ENCODE measurements at places on chromosomes 1 and 21.

DNA sequence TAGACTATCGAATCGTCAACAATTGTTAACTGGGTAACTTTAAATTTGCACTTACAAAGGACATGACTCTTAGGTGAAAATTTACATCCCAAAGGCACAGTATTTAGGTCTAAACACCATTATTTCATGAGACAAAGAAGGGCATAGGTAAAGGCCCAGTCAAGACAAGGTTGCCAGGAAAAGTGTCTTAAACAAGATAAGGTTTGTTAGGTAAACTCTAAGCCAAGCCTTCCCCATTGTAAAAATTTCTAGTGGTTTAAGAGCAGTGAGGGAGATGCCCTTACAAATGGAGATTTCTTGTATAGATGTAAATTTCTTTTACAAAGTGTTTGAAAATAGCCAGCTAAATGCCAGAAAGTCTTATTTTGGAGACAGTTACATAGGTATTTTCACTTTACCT, 36.9 kb upstream of the FNBP1L start:
- no peak for DNase-seq

- DNase-seq = no peak
Observed at GRCh38 chr1:248696261-248696660, 6.3 kb downstream of the OR14I1 start.

GRCh38 chr1:5891137-5891536, 101.1 kb downstream of the NPHP4 start:
- DNase-seq = no peak

DNA sequence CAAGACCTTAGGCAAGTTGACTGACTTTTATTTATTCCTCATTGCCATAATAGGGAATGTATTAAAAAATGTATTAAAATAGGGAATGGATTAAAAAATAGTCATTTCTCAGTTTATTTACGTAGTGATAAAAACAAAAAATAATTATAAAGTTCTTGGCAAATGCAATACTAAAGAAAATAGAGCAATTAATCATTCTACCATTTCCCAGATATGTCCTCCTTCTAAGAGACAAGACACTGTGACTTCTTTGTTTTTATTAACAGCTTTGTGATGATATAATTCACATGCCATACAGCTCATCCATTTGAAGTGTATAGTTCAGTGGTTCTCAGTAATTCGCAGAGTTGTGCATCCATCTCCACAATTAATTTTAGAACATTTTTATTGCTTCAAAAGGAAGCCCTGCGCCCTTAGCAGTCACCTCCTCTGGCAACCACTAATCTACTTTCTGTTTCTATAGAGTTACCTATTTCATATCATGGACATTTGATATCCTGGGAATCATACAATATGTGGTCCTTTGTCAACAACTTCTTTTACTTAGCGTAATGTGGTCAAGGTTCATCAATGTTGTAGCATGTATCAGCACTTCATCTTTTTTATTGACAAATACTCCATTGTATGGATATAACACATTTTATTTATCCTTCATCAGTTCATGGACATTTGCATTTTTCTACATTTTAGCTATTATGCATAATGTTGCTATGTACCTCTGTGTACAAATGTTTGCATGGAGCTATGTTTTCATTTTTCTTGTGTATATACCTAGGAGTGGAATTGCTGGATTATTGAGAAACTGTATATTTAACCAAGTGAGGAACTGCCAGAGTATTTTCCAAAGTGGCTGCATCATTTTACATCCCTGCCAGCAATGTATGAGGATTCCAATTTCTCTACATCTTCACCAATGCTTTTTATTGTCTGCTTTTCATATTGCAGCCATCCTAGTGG, 5.6 kb downstream of the TBX19 start:
- DNase-seq = no peak

GRCh38 chr1:168230709-168231108, 4.9 kb downstream of the SFT2D2 start:
- no peak for DNase-seq

DNA sequence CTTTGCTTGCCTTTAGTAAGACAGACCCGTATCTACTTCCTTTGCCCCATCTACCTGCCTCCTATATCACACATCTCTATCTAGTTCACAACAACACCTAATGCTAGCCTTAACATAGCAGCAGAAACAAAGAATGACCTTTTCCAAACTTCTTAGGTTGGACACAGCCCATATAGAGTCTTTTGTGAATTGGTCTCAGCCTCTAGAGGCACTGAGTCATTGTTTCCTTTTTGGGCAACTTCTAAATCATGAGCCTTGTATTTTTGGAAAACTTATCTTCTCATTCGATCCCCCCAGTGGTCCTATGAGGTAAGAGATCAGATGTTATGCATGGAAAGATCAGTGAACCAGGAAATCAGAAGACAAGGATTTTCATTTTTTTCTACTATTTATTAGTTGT, 679.4 kb upstream of the USP24 start:
- DNase-seq = no peak

DNA sequence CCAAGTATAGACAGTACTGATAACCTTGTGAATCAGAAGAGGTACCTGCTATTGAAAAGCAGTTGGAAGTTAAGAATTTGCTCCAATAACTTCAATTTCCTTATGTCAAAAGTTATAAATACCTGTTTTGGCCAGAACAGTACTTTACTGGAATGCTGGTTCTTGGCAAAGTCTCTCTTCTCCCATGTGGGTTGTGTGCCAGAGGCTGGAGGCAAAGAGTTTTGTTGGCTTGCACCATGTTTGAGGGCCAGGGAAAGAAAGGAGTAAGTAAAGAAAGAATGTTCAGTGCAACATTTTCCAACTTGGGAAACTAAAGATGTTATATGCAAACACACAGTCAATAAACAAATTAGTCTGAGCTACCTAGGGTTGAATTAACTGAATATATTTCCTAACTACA, 67.0 kb upstream of the DYNLT5 start:
- DNase-seq = no peak

- DNase-seq = no peak
Observed at GRCh38 chr1:167520711-167521206, 2.4 kb upstream of the CD247 start.

DNA sequence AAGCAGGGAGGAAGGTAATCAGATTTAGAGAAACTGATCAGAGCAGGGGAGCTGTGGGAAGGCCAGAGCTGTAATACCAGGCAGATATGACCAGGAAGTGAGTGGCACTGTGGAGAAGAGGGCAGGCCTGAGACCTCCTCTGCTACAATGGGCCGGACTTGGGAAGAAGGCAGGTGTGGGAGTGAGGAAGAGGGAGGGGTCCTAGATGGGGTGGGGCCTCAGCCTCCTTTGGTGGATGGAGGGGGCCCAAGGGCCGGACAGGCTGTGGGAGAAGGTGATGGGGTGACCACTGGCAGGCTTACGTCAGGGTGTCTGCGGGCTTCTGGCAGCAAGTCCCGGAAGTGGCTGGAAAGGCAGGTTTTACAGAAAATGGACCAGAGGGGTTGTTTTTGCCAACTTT, 5.0 kb upstream of the HPCA start:
- DNase-seq = no peak

DNA sequence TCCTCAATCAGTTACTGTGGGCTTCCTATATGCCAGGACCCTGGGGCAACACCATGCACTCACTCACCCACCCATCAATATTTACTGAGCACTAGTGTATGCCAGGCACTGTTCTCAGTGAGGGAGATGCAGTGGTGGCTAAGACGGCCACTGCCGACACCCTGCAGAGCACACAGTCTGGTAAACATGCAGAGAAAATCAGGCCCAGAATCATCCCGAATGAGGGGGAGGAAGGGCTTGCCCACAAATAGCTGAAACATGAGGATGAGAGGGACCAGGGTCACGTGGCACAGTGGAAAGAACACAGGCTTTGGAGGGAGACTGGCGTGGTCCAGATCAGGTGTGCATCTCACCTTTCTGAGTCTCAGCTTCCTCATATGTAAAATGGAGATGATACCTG, 89.2 kb upstream of the IGSF21 start:
- DNase-seq = no peak

DNA sequence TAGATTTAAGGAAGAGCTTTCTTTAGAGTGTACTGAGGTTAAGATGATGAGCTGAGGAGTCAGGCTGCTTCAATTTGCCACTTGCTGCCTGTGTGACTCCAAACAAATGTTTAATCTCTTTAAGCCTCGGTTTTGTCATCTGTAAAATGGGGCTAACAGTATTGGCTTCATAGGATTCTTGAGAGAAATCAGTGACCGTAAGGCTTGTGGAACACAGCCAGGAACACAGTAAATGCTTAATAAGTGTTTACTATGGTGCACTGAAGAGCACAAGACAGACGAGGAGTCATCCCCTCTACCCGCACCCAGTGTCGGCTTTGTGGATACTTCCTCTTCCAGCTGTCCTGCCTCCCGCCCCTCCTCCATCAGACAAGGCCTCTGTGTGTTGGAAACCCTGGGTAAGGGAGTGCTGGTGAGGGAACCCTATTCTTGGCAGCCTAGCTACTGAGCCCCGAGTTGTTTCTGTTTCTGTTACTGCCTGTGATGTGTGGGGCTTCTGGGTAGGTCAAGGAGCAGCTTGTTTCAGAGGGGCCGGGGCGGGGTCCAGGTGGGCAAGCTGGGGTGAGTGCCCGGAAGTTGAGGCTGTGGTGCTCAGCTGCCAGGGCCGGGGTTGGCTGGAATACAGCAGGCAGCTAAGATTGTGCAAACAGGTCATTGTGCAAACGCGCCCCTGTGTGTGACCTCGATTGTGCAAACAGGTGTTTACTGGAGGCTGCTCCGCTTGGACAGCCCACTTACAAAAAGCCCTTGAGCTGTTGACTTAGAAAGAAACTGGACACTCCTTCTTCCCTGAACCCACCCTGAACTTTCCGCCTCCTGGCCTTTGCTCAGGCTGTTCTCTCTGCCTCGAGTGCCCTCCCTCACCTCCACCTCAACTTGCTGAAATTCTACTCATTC, 4.0 kb upstream of the CSF3R start:
- DNase-seq = no peak

DNA sequence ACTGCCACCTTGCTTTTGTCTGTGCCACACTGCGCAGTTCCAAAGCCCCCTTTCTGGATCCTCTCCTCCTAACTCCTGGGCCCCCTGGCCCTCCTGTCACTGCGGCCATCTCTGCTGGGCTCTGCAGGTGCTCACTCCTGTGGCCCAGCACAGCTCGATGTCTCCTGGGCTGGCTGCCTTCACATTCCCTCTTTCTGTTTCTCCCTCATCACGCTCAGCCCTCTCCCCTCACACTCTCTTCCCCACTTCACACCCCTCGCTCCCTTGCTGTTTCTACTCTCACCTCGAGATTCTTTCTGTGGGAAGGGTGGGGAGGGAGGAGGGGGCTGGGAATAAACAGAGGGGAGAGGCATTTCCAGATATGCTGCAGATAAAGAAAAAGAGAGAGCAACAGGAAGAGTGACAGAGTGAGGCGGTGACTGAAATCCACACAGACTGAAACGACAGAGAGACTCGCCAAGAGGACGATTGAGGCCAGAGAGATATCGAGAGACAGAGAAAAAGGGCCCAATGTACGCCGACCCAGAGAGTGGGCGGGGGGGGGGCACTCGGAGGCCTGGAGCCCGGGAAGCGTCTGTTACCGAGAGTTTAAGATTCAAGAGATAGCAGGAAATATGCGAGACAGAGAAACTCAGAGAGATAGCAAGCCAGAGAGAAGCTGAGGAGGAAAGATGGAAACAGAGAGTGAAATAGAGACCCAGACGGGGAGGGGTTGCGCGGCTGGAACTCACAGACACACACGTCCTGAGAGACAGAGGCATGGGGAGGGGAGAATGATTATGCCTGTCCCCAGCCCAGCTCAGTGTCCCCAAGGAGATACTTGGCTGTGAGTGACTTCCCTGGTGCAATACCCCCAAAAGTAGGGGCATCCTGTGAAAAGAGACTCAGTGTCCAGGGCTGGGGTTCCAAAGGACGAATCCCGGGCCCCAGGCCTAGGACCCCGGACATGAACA, 666 bp downstream of the CSF3R start:
- DNase-seq = no peak

DNA sequence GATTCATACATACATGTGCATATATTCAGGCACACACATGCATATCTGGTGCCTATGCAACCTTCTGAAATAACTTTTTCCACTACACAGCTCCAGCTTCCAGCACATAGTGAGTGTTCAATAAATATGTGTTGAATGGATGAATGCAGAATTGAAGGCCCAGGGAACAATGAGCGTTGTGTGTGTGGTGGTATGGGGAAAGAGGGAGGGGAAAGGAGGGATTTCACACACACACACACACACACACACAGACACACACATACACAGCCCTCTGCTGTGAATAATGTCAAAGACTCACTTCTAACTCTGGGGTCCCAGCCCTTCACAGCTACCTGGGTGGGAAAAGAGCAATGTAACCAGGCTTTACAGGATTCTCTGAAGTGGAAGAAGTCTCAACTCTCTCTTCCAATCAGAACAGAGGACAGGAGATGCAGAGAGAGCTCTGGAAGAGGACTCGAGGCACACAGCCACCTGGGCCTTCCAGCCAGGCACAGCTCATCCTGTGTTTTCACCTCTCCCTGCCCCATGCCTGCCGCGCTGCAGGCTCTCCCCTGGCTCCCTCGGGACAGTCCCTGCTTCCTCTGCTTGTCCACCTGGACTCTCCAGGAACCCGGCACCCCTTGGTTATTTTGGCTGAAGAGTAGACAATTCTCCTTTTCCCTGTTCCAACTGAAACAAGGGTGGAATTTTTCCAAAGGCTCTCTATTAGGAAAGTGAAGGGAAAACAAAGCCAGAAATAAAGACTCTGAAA, 5.4 kb upstream of the IGSF8 start:
- DNase-seq = no peak

GRCh38 chr1:238406098-238406860, 515.6 kb upstream of the ZP4 start:
- no peak for DNase-seq

- no peak for DNase-seq
Observed at GRCh38 chr21:45562965-45563364, 20.7 kb upstream of the SLC19A1 start.

- no peak for DNase-seq
Observed at GRCh38 chr1:172203135-172203823, 217.2 kb upstream of the C1orf105 start.

DNA sequence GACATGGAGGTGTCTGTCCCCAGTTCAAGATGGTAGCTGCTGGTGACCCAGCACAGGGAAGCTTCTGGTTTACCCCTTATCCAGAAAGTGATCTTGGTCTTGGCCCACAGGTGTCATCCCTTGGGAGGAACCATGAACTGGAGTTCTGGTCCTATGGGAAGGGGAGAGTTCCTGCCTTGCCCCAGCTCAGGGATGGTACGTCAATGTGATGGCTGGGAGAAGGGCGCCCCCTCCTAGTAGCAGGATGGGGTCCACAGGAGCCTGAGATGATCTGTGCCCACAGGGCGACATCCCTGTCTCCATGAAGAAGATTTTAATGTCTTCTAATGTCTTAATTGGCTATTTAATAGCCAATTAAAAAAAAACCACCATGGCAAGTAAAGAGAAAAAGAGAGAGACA, 249.8 kb downstream of the SIPA1L2 start:
- DNase-seq = no peak

All from fibroblast of skin of left quadriceps (primary cell).